ENCODE measurements at places on chromosomes 3 and 15.

DNA sequence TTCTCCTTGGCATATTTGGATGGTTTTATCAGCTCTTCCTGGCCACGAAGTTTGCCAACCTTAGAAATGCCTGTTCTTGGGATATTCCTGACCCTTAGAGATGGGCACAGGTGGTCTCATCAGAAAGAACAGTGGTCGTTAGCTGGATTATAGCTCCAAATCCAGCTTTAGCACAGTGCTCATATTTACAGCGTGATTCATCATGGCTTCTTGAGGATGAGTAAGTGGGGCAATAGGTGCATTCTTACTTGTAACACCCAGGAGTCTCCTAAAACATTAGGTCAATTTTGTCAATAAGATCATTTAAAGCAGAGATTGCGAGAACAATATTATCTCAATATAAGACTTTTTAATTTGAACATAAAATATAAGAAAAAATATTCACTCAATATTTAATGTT, 191.9 kb downstream of the GABRB3 start:
- no peak overlapping the region for H3K4me3 ChIP-seq
- no peaks in the 10 kb centered on the region for H3K4me1 ChIP-seq
- H3K27ac ChIP-seq = no peak overlapping the region
- DNase-seq = no peak
- H3K36me3 ChIP-seq = no peaks in the 10 kb centered on the region

- H3K4me1 ChIP-seq = peaks cover 9% of the 10 kb centered on the region
- no peak for DNase-seq
- H3K36me3 ChIP-seq = no peaks in the 10 kb centered on the region
- no peak overlapping the region for H3K27ac ChIP-seq
- no peak overlapping the region for H3K4me3 ChIP-seq
Measured at GRCh38 chr3:156668073-156668763, 6.2 kb upstream of the TIPARP start.

DNA sequence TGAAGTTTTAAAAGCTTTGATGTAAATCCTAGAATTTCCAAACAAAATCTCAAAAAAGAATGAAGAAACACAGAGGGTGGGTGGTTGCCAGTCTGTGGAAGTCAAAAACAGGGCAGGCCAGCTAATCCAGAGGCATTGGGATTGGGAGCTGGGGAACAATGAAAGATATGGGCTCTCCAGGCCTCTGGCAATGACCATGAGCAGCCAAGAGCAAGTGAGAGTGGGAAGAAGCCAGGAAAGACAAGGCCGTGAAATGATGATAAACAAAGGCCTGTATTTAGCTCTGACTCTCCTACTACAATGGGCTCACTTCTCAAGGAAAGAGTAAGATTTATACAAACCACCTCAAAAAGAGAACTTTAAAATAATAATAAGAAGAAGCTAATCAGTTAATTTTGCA, 248.5 kb downstream of the ZMAT3 start:
- no peak overlapping the region for H3K4me3 ChIP-seq
- H3K4me1 ChIP-seq = no peaks in the 10 kb centered on the region
- no peaks in the 10 kb centered on the region for H3K27me3 ChIP-seq
- H3K36me3 ChIP-seq = no peaks in the 10 kb centered on the region
- no peak for DNase-seq

DNA sequence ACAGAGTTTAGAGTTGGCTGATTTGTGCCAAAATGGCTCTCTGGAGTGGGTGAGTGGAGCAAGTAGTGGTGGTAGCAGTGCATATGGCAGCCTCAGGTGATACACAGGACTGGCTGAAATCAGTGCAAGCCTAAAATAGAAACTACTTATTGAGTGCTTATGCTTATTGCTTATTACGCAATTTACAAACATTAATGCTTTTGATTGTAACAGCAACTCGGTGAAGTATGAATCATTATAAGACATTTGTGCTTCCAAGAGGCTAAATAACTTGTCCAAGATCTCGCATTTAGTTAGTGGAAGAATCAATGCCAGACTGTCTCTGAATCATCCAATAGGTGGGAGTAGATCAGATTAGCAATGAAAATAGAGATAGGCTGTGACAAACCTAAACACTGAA, 353.8 kb downstream of the NAALADL2 start:
- no peak for DNase-seq
- no peaks in the 10 kb centered on the region for H3K36me3 ChIP-seq
- H3K4me3 ChIP-seq = no peak overlapping the region
- no peak overlapping the region for H3K27ac ChIP-seq
- peaks cover 14% of the 10 kb centered on the region for H3K4me1 ChIP-seq

DNA sequence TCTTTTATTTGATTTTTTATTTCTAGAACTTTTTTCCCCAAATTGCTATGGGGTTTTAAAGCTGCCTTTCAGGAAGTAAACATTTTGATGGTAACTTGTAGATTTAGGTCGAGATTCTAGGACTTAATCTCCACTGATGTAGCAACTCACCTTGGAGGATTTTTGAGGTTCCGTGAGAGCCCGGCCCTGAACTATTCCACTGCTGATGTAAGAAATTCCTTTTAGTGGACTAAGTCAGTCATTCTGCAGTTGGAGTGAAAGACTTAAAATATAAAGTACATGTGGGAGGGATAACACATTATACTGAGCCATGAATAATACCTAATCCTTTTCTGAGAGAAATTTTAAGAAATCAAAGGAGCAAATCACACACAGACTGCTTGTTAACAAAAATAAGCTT, 12.6 kb upstream of the LRRC34 start:
- DNase-seq = no peak
- H3K4me3 ChIP-seq = no peak overlapping the region
- H3K36me3 ChIP-seq = no peaks in the 10 kb centered on the region
- no peaks in the 10 kb centered on the region for H3K27me3 ChIP-seq
- H3K27ac ChIP-seq = no peak overlapping the region

DNA sequence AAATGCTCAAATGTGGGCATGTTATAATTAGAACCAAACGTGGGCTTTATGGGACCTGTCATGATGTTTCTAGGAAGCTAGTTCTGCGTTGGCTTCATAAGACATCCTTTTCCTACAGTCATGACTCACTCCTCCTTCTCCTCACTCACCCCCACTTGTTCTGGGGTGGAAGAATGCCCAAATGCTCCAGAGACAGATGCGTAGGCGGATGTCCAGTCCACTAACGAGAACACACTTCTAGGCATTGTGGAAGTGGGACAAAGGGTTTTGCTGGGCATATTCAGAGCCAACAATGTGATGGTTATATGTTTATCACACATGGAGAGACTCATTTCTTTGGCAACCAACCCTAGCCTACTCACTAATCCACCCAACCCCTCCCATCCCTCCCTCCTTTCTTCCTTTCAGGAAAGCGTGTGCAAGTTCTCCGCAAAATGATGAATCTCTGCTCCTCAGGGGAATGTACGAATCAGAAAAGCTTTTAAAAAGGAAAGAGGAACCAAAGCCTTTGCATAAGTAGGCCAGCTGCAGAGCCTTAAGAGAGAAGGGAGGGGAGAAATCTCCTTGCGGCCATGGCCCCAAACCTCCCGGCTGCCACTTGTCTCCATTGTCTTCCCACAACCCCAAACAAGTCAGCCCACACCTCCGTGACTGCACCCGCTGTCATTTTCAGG, 123.0 kb upstream of the SPRED1 start:
- DNase-seq = peak; percentile 89
- H3K27ac ChIP-seq = peak overlapping the region; percentile 54
- no peaks in the 10 kb centered on the region for H3K27me3 ChIP-seq
- peaks cover 9% of the 10 kb centered on the region for H3K4me1 ChIP-seq
- no peaks in the 10 kb centered on the region for H3K36me3 ChIP-seq
- peak overlapping the region; percentile 29 for H3K4me3 ChIP-seq

GRCh38 chr3:56874269-56874668, 72.5 kb upstream of the ARHGEF3 start:
- no peaks in the 10 kb centered on the region for H3K36me3 ChIP-seq
- DNase-seq = no peak
- H3K4me1 ChIP-seq = peaks cover 5% of the 10 kb centered on the region
- H3K4me3 ChIP-seq = no peak overlapping the region
- no peaks in the 10 kb centered on the region for H3K27me3 ChIP-seq

GRCh38 chr3:143298380-143298779, 178.8 kb downstream of the CHST2 start:
- H3K4me1 ChIP-seq = no peaks in the 10 kb centered on the region
- no peaks in the 10 kb centered on the region for H3K27me3 ChIP-seq
- no peak for DNase-seq
- H3K36me3 ChIP-seq = no peaks in the 10 kb centered on the region

DNA sequence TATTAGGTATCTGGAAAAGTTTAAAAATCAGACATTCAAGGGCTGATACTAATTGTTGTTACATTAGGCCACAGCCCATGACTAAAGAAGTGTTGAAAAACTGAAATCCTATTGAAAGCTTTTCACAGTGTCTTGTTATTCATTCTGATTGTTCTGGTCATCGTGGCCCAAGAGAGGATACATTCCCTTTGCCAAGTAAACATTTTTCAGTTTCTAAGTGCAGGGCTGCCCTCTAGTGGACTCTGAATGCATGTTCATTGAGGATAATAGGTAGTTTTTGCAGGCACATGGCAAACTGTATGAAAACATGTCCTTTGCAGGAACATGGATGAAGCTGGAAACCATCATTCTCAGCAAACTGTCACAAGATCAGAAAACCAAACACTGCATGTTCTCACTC, 181.1 kb downstream of the MYRIP start:
- H3K4me1 ChIP-seq = no peaks in the 10 kb centered on the region
- no peak for DNase-seq
- H3K27me3 ChIP-seq = no peaks in the 10 kb centered on the region

GRCh38 chr3:124034016-124034843, 42.3 kb upstream of the ROPN1 start:
- no peaks in the 10 kb centered on the region for H3K27me3 ChIP-seq
- DNase-seq = no peak
- H3K4me3 ChIP-seq = peak overlapping the region; percentile 80
- peaks cover 8% of the 10 kb centered on the region for H3K4me1 ChIP-seq

DNA sequence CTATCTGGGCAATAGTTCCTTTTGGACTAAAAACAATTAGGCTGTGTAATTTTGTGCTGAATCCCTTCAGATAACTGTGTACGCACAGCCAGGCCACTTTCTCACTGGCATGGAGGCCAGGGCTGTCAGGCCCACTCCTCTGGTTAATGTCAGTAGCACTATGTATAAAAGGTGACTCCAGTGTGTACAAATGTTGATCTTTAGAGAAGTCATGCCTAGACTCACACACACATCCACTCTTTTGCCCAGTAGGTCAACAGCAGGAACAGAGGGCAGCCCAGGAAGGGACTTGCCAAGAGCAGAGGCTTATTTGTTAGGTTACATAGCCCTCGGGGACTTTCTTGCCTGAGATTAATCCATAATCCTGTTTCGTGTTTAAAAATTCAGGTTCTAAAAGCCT, 416.6 kb upstream of the WNT5A start:
- H3K4me1 ChIP-seq = no peaks in the 10 kb centered on the region
- no peak overlapping the region for H3K27ac ChIP-seq
- DNase-seq = no peak

- DNase-seq = no peak
- no peak overlapping the region for H3K4me3 ChIP-seq
- H3K36me3 ChIP-seq = no peaks in the 10 kb centered on the region
Measured at GRCh38 chr3:139248593-139249255, 95.1 kb upstream of the MRPS22 start.

- H3K36me3 ChIP-seq = no peaks in the 10 kb centered on the region
- no peak overlapping the region for H3K27ac ChIP-seq
- no peaks in the 10 kb centered on the region for H3K4me1 ChIP-seq
- no peak overlapping the region for H3K4me3 ChIP-seq
Measured at GRCh38 chr3:40989141-40990061, 209.9 kb upstream of the CTNNB1 start.

- H3K27ac ChIP-seq = no peak overlapping the region
- no peaks in the 10 kb centered on the region for H3K27me3 ChIP-seq
- DNase-seq = no peak
Measured at GRCh38 chr15:29696950-29697738, 125.1 kb downstream of the TJP1 start.

- peaks cover 21% of the 10 kb centered on the region for H3K4me1 ChIP-seq
- no peak overlapping the region for H3K4me3 ChIP-seq
- no peaks in the 10 kb centered on the region for H3K36me3 ChIP-seq
- H3K27me3 ChIP-seq = peaks cover 7% of the 10 kb centered on the region
- DNase-seq = no peak
- H3K27ac ChIP-seq = no peak overlapping the region
Measured at GRCh38 chr15:63385911-63386531, 4.4 kb upstream of the CA12 start.

- peaks cover 7% of the 10 kb centered on the region for H3K4me1 ChIP-seq
- no peak for DNase-seq
- no peak overlapping the region for H3K4me3 ChIP-seq
- no peak overlapping the region for H3K27ac ChIP-seq
Measured at GRCh38 chr3:177131927-177132636, 65.2 kb downstream of the TBL1XR1 start.

DNA sequence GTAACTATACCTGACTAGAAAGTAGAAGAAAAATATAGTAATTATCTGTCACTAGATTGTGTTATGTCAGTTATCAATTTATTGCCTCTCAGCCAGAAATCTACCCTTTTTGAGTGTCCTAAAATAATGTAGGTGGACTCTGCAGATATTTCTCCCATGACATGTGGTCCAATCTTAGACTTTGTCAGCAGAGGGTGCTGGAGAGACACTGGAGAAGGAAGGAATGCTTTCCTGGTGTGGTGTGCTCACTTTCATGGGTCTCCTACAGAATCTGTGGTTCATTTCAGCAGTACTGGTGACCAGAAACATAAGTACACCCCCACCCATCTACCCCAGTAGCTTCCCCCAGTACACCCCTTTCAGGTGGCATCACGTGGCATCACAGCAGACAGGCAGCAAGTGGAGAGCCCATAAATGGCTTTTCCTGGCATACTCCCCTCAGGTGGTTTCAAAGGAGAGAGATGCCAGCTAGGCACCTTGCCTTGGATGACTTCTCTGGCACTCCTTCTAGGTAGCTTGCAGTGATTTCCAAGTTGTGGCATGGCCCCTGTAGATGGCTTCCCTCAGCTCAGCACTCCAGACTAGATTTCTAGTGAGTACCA, 114.7 kb downstream of the GADL1 start:
- no peak overlapping the region for H3K27ac ChIP-seq
- H3K36me3 ChIP-seq = no peaks in the 10 kb centered on the region
- no peak for DNase-seq
- H3K27me3 ChIP-seq = no peaks in the 10 kb centered on the region
- H3K4me1 ChIP-seq = no peaks in the 10 kb centered on the region

DNA sequence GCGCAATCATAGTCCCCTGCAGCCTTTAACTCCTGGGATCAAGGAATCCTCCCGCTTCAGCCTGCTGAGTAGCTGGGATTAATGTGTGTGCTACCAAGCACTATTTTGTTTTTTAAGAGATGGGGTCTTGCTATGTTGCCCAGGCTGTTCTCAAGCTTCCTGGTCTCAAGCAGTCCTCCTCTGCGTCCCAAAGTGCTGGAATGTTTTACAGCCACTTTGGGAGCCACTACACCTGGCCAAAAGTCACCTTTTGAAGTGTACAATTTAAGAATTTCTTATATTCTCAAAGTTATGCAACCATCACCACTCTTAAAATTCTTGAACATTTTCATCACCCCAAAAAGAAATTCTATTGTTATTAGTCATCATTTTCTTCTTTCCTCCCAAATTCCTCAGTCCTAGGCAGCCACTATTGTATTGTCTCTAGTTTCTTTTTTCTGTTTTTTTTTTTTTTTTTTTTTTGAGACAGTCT, 17.8 kb downstream of the CDV3 start:
- DNase-seq = no peak
- H3K27me3 ChIP-seq = no peaks in the 10 kb centered on the region
- peaks cover 4% of the 10 kb centered on the region for H3K4me1 ChIP-seq
- H3K4me3 ChIP-seq = no peak overlapping the region
- peaks cover 35% of the 10 kb centered on the region for H3K36me3 ChIP-seq

Measured in tibial artery (tissue), 4 donors.